Stimulated activated CD8-positive, alpha-beta memory T cell treated with anti-CD3 and anti-CD28 coated beads, Interleukin-2, amount 100 ng/mL, for 1 hour (primary cell): ENCODE measurements at places on chromosomes 12 and 14.
A peak's percentile ranks its signal among the peaks of the same experiment; 100 is the strongest.

DNA sequence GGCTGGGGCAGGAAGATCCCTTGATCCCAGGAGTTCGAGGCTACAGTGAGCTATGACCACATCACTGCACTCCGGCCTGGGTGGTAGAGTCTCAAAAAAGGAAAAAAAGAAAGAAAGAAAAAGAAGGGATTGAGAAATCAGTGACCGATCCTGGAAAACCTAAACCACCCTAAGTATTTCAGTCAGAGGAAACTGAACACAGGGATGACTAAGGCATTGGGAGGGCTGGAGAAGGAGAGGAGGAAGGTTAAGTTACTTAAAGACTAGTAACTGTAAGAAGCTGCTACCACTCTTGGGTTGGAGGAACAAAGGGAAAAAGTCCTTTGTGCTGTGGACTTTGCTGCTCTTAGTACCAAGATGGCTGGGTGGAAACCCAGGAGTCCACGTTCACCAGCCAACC, 10.6 kb downstream of the HHIPL1 start:
- DNase-seq, result no peak

DNA sequence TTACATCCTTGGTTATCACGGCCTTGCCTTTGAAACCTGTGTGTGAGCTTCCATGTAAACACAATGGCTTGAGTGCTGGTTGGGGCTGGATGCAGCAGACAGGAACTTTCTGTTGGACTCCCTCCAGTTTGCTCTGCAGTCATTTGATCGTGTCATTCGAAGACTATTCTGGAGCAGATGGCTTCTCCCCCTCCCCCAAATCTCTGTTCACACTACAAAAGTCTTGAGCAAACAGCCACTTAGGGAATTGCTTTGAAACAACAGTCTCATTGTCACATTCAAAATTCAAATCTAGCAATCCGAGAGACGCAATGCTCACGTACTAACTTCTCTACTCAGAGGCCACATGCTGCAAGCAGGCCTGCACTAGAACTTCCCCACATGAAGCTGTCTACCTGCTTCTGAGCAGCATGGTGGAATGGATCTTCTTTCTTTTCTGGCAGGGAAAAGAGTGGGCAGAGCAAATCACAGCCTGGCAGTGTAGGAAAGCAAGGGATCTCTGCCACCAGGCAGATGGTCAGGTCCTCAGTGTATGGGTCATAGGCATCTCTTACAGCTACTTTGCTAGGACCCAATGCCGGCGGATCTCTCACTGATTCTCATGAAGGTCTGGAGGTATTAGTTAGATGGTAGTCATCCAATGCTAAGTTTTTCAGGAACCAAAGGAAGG, 214.2 kb downstream of the PPM1H start:
- no peak for DNase-seq

GRCh38 chr14:89391123-89391522, 25.9 kb downstream of the FOXN3 start:
- DNase-seq, result no peak

- DNase-seq, result no peak
Observed at GRCh38 chr12:76247026-76247646, 101.1 kb downstream of the BBS10 start.

GRCh38 chr12:54390668-54391551, 6.4 kb upstream of the ZNF385A start:
- peak; percentile 50 for DNase-seq

DNA sequence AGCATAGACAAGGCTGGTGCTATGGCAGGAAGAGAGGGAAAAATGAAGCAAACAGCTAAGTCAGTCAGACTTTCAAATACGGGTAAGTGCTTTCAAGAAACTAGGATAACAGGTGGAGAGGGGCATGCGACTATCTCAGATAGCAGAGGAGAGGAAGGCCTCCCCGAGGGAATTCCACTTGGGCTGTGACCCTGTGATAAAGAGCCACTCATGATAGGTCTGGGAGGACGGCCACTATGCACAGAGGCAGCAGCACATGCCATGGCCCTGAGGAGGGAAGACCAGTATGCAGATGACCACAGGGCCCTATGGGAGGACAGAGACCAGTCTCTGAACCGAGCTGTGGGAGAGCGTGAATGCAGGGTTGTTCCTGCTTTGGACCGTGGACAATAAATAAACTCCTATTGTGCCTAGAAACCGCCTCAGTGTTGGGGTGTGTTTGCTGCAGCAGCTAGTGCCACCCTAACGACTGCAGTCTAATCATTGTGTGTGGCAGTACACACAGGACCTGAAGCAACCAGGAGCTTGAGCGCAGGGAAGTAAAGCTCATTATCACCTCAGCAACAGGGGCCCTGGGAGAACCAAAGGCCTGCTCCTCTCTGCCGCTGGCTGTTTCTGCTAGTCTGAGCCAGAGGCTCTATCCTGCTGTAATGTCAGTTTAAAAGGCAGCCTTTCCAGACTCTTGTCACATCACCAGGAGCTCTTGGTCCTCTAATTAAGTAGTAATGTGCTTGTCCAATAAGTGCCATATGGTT, 119.1 kb downstream of the CACNA1C start:
- no peak for DNase-seq

- no peak for DNase-seq
Observed at GRCh38 chr12:113186033-113186365, 478 bp downstream of the RITA1 start.

- DNase-seq, result no peak
Observed at GRCh38 chr12:116299064-116299463, 21.6 kb upstream of the MED13L start.
